ENCODE measurements at places on chromosomes 2 and 18.
A peak's percentile ranks its signal among the peaks of the same experiment; 100 is the strongest.

GRCh38 chr18:37550118-37550875 is 15.3 kb downstream of the CELF4 start:
- DNase-seq = no peak

GRCh38 chr2:109318150-109318948 is 189.3 kb downstream of the SH3RF3 start:
- DNase-seq = no peak

GRCh38 chr2:176081837-176082524 is 1.8 kb downstream of the EVX2 start:
- peak; percentile 51 for DNase-seq

DNA sequence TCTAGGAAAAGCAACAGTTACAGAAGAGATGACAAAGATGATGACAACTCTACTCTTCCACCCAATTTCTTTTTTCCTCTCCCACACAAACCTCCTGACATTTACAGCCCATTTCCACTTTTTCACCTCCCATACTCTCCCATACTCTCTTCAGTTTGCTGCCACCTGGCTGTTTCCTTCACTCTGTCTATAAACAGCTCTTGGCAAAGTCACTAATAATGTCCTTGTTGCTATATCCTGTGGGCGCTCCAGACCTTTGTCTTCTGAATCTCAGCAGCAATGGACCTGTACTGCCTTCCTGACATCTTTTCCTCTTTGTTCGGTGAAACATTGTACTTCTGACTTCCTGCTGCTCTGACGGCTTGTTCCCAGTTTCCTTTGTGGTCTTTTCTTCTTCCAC is 60.7 kb upstream of the CAVIN2 start:
- DNase-seq = no peak

DNA sequence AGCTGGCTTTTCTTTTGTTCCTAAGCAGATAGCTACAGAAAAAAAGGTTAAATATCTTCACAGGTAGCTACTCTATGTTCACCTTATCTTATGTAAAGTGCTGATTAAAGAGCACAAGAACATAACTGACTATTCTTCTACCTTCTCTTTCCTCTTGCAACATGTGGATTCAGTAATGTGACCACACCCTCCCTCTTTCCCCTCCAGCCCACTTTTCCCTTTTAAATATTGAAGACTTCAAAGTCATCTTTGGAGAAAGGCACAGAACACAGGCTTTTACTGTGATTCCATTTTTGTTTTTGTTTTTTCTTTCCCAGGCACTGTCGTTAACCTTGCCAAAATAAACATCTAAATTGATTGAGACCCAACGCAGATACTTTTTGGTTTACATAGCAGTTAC is 418.1 kb upstream of the CDH20 start:
- DNase-seq = no peak

DNA sequence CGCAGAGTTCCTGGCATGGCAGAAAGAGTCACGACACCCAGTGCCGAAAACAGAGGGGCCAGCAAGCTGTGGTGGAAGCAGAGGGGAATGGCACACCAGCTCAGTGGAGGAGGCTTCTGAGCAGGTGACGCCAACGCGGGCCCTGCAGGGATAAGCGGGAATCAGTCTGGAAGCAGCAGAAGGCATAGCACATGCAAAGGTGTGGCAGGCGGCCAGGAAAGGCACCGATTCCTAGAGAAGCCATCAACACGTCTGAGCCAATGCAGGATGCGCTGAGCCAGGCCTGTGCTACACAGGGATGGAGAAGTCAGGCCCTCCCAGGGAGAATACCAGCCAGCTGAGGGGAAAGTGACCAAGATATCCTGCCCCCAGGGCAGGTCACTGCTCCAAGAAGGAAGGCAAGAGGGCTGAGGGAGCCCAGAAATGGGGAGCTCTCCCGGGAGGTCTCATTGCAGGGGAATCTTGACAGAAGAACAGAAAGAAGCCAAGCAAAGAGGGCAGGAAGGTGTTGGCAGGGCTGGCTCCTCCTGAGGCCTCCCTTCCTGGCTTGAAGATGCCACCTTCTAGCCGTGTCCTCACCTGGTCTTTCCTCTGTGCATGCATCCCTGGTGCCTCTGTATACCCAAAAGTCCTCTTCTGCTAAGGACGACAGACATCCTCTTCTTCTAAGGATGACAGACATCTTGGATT is 16.3 kb downstream of the TEX51 start:
- no peak for DNase-seq

Measured in stimulated activated effector memory CD8-positive, alpha-beta T cell treated with anti-CD3 and anti-CD28 coated beads, Interleukin-12 subunit alpha, Interleukin-12 subunit beta, amount 100 ng/mL, for 72 hours (primary cell).